ENCODE measurements at places on chromosomes 12 and 14. TPM values are rescaled to one million over a fixed set of nuclear protein-coding genes. Genes with fewer than 3 reads are reported as not detected.

DNA sequence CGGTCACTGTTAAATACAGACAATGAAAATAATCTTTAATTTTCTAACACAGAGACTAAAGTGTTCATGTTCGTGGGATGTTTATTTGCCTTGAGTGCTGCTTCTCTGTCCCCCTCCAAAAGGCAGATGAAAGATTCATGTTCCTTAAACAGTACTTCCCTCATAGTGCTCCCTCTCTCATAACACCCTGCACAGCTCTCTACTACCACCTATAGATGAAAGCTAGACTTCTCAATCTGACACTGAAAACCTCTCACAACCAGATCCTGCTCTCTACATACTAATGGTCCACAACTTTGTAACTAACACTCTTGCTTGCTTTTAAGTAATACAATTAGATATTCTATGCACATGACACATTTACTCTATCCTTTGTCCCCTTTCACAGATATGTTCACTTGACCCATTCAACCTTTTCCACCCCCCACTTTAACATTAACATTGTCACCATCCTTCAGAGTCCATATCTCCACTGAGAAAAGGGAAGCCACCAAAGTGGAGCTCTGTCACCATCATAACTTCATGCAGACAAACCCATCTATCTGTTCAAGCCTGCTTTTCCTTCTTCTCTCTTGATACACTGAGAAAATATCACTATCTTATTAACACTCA is 266.4 kb upstream of the USP15 start:
- no peak for DNase-seq

DNA sequence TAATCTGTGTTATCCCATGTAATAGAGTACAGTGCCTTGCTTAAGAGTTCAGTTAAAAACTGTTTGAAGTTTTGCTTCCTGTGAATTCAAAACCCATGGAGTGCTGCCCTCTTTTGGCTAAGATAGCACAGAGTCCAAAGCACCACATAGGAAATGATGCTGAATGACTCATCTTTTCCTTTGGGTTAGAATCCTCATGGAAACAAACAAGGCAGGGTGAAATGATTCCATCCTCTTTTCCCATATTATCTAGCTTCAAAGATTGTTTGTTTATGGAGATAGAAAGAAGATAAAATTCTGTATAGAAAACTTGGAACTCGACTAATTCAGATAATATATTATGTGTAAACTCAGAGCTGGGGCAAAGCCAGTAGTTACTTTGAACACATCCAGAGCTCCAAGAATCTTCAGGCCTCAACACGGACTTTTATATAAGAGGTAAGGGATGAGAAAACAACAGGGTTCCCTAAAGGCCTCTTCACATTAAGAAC is 87.4 kb downstream of the OTOGL start:
- DNase-seq, result peak; percentile 84

DNA sequence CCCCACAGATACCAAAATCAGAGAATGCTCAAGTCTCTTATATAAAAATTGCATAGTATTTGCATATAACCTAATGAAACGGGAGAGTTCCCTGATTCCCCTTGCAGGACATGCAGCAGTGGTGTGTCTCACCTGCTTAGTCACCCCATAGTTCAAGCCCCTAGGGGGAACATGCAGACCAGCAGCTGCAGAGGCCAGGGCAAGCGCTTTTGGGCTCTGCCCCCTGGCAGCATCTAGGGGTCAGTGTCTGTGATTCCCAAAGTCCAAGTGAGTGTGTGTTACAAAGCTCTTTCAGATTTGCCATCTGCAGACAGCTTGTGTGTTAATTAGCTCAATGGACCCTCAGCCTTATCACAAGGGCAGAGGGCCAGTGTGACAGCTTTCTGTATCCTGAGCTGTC is 110.1 kb downstream of the DNAI7 start:
- DNase-seq, result no peak

DNA sequence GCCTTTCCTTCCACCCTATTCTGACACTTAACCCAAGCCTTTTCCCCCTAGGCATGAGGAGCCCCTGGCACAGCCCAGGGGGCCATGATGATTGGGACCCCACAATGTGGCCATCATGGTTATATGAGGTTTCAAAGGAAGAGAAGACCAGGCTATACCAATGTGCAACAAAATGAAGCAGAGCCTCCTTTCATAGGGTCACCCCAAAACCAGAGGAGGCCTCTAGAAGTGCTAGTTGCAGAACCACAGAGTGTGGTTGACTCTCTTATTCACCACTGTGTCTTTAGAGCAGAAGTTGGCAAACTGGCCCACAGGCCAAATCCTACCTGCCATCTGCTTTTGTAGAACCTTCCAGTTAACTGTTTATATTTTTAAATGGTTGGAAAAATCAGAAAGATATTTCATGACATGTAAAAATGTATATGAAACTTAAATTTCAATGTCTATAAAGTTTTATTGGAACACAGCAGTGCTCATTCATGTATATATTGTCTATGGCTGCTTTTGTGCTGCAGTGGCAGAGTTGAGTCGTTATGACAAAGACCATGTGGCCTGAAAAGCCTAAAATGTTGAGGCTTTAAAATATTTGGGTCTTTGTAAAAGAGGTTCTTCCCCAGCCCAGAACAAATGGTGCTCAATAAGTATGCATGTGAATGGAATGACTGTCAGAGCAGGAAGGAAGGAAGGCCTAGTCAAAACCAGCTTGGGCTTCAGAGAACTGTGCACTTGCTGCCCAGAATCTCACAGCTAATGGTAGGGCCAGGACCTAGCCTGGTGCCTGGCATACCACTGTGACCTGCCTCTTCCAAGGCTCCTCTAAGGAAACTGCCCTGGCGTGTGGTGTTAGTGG is 49.2 kb downstream of the SUSD6 start:
- no peak for DNase-seq

- DNase-seq, result no peak
Observed at GRCh38 chr12:74781991-74782485, 244.4 kb downstream of the ATXN7L3B start.

DNA sequence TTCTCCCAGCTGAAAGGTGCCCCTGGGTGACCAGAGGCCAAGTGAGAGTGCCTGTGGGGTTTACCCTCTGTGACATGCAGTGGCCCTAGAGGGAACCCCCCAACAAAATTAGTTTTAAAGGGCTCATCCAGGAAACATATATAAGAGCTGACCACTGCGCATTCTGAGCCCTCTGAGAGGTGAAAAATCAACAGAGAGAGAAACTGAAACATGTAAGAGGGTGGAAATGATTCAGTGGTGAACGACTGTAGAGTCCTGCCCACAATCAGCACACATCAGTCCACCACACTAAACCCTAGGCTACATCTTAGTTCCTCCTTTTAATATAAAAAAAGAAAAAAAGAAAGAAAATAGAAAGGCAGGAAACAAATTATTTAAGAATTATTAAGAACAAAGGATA is 21.0 kb upstream of the ACSM4 start:
- no peak for DNase-seq

DNA sequence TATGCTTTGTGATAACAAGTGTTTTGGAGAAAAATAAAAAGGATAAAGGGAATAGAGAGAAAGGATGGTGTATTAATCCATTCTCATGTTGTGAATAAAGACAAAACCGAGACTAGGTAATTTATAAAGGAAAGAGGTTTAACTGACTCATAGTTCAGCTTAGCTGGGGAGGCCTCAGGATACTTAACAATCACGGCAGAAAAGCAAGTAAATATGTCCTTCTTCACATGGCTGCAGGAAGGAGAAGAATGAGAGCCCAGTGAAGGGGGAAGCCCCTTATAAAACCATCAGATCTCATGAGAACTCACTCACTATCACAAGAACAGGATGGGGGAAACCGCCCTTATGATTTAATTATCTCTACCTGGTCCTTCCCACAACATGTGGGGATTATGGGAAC is 18.1 kb upstream of the C12orf42 start:
- DNase-seq, result no peak

DNA sequence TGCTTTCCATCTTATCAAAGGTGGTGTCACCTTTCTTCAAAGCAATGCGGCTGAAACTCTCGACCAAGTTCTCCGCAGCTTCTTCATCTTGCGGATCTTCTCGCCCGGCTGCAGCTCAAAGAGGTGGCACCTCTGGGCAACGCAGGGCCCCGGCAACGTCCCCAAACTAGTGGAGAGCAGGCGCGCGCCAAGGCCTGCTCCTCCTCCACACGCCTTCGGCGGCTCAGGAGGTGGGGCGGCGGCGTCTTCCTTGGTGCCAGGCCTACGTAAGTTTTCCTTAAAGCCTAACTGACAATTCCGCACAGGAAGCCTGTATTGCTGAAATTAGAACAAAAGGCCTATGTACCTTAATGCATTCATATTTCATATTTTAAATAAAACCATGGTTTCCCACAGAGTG is 112.0 kb downstream of the TMX1 start:
- DNase-seq, result no peak

- no peak for DNase-seq
Observed at GRCh38 chr12:53956251-53956887, 1.7 kb downstream of the HOXC12 start.

DNA sequence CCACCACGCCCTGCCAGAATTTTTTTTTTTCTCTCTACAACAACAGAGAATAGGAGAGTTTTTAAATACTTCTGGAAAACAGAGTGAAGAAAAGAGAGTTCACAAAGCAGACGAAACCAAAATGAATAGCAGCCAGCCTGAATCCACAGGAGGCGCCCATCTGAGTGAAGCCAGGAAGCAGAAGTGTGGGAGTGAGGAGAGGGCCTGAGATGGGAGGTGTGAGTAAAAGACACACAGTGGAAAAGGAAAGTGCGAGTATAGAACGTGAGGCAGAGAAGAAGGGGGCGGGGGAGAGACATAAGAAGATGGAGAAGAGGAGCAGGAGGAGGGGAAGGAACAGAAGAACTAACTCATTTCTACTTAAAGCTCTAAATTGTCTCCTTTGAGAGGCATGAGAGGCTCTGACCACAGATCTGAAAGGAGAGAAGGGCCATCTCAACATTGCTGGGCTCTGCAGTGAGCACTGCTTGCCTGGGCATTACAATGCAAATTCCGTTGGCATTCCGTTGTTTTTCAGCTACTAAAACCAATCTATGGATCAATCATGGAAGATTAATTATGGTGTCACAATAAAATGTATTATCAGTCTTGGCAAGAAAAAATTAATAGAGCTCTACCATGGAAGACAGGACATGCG is 140.1 kb upstream of the CPSF6 start:
- no peak for DNase-seq

- no peak for DNase-seq
Observed at GRCh38 chr14:47392326-47392725, 283.1 kb downstream of the MDGA2 start.

GRCh38 chr12:33111850-33112249 is 215.3 kb upstream of the PKP2 start:
- DNase-seq, result no peak

DNA sequence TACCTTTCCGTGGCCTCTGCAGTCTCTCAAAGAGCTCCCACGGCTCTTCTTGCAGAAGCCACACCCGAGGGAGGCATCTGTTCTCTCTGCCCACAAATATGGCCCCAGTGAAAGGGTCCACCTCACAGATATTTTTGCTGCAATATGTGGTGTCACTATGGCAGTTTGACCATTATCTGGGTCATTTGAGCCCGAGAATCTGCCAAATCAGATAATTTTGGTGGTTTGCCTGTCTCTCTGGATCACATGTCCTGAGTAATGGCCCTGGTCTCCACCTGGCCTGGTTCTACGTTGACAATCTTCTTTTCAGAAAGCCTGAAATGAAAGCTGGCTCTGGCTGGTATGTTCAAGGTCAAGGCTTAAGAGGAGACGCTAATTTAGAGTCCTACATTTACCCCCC is 5.7 kb upstream of the WSCD2 start:
- DNase-seq, result no peak

DNA sequence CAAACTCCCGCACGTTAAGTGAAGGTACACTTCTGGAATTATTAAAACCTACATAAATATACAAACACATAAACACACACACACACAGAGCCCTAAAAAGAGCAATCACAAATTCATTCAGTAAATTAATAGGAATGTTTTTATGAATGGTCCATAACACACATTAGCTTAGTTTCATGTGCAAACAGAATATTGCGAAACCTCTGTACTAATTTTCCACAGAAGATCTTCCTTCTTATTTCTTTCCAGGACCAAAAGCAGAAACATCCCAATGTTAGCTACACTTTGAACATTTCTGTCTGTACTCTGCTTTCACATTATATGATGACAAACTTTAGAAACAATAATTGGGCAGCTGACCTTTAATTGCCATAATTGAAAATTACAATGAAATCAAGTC is 101.6 kb downstream of the SOX5 start:
- DNase-seq, result no peak

GRCh38 chr12:25472453-25472852 is 80.6 kb downstream of the LMNTD1 start:
- DNase-seq, result no peak

DNA sequence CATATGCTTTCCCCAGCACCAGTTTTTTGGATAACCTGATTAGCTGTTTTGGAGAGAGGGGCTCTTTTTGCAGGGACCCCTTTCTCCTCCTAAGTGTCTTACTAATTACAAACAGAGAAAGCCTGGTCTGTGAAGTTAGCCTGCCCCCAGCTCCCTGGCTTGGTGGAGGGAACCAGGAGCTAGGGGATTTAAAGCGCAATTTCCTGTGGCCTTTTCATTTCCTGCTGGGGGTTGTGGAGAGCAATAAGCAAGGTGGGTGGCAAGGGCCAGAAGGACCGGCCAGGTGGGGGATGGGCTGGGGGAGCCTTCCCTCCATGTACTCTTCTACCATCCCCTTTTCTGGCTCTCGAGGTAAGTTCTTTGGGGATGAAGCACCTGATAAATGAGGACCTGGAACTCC is 4.1 kb upstream of the CISTR start:
- DNase-seq, result no peak

- no peak for DNase-seq
Observed at GRCh38 chr12:45994736-45995135, 4.4 kb upstream of the SCAF11 start.

DNA sequence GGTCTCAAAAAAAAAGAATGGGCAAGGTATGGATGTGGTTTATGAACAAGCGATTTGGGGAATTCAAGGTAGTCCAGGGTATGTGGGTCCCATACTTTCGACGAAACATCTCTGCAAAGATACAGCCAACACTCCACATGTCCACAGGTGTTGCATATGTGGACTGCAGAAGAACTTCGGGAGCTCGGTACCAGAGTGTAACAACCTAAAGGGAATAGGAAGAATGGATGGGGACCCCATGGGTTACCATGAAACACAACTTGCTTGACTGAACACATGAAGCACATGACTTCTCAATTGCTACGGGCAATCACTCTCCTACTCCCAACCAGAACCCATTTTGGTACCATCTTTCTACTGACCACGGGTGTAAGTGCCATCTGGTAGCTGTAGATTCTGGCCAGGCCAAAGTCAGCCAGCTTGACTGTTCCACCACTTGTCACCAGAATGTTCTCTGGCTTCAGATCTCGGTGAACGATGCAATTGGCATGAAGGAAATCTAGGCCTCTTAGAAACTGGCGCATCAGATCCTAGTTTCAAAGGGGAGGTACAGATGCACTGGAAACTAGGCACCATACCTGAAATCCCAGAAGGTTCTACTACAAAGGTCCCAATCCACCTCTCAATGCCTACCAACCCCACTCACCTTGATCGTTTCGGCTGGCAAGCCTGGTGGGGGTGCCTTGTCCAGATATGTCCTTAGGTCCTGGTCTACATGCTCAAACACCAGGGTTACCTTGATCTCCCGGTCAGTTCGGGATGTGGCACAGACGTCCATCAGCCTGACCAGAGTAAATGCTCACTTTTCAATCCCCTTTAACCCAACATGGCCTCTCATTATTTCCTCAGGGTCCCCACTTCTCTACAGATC is 1.3 kb downstream of the CDK4 start:
- DNase-seq, result no peak

HOXC12 gene
- polyA plus RNA-seq, result not detected

SOAT2 gene
- not detected for polyA plus RNA-seq

NYNRIN gene
- 10.5 TPM for polyA plus RNA-seq

FAM177A1 gene
- polyA plus RNA-seq, result 54.0 TPM

OVCH1 gene
- polyA plus RNA-seq, result 0.22 TPM

AKAP5 gene
- 0.77 TPM for polyA plus RNA-seq

PAPLN gene
- 3.4 TPM for polyA plus RNA-seq

IFI27 gene
- polyA plus RNA-seq, result 1.4 TPM

EIF2B2 gene
- polyA plus RNA-seq, result 78.3 TPM
